ENCODE measurements at places on chromosomes 16 and 17. TPM values are rescaled to one million over a fixed set of nuclear protein-coding genes. Genes with fewer than 3 reads are reported as not detected.

DNA sequence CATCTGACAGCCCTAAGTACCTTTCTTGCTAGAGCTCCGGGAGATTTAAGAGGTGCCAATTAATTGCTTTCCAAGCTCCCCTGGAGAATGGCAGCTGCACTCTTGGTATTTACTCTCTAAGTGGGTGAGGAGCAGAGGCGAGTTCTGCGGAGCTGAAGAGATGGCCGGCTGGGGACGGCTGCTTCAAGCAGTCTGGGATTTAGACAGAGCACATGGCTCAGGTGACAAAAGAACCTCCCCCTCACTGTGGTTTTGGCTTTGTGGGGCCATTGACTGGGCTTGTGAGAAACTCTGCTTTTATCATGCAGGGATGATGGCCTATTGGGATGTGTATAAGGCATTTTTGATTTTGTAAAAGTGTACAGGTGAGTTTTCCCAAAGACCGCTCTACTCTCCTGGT is 239.3 kb upstream of the EEF2KMT start:
- no peak for DNase-seq

GRCh38 chr17:44568945-44569858 is 11.9 kb downstream of the FZD2 start:
- peak; percentile 83 for DNase-seq

- no peak for DNase-seq
Measured at GRCh38 chr16:9378876-9379275, 287.4 kb downstream of the HAPSTR1 start.

DNA sequence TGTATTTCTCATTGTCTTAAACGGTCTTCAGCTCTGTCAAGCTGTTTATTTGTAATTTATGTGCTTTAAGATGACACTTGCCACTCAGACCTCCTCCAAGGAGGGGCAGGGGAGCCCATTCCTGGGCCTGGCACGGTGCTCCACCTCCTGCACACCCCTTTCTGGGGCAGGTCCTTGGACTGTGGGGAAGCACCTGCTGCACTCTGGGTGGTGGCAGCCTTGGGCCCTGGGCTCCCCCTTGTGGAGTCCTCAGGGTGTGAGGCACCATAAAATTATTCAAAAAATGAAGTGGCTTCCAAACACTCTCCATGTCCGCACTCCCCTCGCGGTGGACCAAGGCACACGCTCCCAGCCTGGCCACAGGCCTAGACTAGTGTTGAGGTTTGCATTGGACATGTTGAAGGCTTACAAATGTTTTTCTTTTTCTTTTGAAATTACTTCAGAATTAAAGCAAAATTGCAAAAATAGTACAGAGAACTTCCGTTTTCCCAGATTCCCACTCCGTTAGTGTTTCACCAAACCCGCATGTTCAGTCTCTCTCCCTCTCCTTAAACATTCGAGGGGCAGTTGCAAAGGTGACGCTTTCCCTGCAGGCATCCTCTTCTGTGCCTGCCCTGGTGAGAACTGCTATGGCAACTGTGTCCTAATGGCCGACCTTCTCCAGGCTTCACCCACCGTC is 32.4 kb downstream of the FOXK2 start:
- DNase-seq, result peak; percentile 82

DNA sequence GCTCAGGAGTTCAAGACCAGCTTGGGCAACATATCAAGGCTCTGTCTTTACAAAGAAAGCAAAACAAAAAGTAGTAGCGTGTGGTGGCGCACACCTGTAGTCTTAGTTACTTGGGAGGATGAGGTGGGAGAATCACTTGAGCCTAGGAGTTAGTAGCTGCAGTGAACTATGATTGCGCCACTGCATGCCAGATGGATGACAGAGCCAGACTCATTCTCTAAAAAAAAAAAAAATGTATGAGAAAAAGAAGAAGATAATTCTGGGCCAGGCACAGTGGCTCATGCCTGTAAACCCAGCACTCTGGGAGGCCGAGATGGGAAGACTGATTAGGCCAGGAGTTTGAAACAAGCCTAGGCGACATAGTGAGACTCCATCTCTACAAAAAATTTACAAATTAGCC is 28.5 kb downstream of the STAT5B start:
- DNase-seq, result peak; percentile 40

DNA sequence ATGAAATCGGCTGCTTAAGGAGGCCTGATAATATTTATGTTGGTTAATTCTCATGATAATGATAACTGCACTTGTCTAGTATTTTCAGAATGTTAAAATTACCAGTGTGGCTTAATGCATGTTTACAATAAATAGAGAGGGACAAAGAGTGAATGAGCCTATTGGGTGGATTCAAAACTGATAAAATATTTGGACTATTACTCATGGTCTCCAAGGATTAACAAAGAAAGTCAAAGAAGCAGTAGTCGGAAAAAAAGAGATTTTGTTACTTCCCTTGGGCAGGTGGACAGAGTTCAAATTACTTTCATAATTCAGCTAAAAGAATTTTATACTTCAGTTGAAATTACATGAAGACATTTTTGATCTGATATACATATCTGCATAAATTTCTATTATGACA is 258.2 kb upstream of the PMFBP1 start:
- no peak for DNase-seq

GRCh38 chr17:74410001-74410443 is 21.9 kb upstream of the GPRC5C start:
- DNase-seq, result no peak

GRCh38 chr16:21727344-21727743 is 63.6 kb downstream of the OTOA start:
- DNase-seq, result no peak

NPIPB8 gene
- total RNA-seq, result not detected

CHCT1 gene
- total RNA-seq, result not detected

CACNG4 gene
- not detected for total RNA-seq

TXNDC11 gene
- total RNA-seq, result 35.0 TPM

TVP23A gene
- total RNA-seq, result 4.0 TPM

All from hematopoietic multipotent progenitor cell (in vitro differentiated cells).